ENCODE measurements at places on chromosomes 7 and 10.

GRCh38 chr7:137546671-137547070, 203.1 kb upstream of the PTN start:
- no peak for DNase-seq

DNA sequence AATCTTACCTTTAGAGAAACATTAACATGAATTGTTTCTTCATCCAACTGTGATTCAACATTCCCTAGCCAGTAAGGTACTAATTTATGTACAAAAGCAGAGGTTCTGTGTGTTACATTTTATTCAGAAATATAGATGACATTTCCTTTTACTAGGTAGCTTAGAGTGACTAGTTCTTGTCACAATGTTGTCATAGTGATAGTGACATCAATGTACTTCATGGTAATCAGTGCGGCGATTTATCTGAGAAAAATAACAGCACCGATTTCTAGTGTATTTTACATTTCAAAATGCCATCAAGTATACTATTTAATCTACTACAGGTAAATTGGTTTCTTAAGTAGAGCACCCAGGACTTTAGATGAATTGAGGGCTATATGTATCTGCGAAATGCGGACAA, 72.1 kb upstream of the DGKB start:
- DNase-seq: no peak

DNA sequence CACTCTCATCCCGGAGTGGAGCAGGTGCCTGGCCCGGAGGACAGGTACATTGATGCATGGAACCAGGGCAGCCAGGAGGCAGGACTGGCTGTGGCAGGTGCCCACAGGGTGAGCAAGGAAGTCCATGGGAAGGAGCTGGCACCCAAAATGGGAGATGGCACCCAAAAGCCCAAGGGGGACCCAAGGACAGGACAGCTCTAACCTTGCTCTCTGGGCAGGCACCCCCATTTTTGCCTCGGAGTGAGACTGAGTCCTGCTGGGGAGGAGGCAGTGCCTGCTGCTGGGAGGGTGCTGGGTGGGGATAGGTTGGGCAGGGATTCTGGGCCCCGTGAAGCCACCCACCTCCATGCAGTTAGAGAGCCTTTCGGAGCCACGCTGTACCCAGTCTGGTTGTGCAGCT, 234.5 kb downstream of the TCERG1L start:
- no peak for DNase-seq

DNA sequence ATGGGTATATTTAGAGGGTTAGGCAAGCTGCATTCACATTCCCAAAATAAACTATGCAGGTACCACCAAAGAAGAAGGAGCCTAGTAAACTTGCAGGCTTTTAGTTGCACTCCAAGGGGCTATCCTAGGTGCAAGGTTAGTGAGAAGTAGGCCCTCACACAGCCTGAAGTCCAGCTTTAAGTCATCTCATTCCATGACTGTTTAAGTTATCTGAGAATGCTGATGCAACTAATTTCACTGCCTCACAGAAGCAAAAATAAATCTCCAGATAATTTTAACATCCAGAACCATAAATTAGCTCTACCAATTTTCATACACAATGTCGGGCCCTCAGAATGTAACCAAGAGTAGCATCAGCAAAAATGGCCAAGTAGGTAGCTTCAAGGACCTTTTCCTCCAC, 34.3 kb upstream of the HHEX start:
- DNase-seq: no peak

All from activated CD4-positive, CD25-positive, alpha-beta regulatory T cell treated with anti-CD3 and anti-CD28 coated beads, Interleukin-2, amount 50 U/mL, for 16 hours (primary cell).